ENCODE measurements at places on chromosomes 3 and 15.

DNA sequence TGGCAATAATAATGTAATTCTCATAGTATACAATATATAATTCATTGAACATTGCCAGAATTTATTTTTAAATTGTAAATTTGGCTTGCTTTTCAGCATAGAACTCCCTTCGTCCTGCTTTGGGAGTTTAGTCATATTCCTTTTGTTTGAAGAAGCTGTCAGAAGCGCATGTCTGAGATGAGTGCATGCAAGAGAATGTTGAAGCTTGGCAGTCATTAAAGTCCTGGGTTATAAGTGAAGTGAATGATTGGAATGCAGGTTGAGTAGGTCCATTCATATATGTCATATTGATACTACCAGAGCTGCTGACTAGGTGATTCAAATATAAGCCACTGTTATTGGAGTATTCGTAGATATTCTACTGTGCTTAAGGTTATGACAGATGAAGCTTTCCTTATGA is 243.6 kb upstream of the MDFIC2 start:
- DNase-seq, result no peak

GRCh38 chr3:153221748-153222162 is 59.7 kb downstream of the RAP2B start:
- peak; percentile 85 for DNase-seq

DNA sequence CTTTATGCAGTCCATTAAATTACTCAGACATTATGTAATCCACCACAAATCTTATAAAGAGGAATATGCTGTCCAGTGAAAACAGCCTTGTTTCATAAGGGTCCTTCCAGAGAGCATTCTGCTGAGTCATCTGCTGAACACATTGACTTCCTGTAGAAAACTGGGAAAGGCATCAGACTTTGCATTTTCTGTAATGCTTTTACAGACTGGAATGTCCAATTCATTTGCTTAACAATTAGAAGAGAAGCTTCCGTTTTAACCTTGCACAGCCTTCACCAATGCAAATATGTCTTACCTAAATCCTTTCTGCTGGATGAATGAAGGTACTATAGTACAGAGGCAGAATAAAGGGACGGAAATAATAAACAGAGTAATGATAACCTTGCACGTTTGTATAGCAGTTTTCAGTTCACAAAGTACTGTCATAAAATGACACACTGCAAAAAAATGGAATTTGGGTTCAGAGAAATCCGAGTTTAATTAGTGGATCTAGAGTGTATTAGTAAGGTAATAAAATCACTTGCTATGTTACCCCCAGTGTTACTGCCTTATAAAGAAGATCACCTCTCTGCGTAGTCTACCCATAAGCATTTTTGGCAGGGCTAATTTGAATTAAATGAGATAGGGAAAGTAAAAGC is 301.5 kb downstream of the PYDC2 start:
- DNase-seq, result no peak

- no peak for DNase-seq
These were observed 7.7 kb upstream of the TMC3 start for GRCh38 chr15:81381720-81382119.

GRCh38 chr15:39213385-39213840 is 367.5 kb upstream of the THBS1 start:
- no peak for DNase-seq

- no peak for DNase-seq
These were observed 26.7 kb downstream of the ISL2 start for GRCh38 chr15:76363251-76363650.
